ENCODE measurements at places on chromosomes 1 and 21.

- DNase-seq = peak; percentile 44
These were observed 199.0 kb upstream of the DPYD start for GRCh38 chr1:98119796-98120195.

DNA sequence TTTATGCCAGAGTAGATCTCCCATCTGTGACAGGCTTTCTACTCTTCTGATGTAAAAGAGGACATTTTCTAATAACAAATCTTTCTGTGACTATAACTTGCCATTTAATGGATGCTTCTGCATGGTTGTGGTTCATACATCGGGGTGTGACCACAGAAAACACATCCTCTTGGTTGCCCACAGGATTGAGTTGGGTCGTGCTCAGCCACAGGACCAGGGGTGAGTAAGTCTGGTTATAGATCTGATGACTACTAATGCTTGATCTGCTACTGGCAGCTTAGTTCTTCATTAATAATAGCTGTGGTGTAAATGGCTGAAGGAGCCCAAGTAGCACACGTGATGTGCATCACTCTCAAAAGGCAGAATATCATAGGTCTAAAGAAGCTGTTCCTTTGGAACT, 328.2 kb downstream of the RWDD3 start:
- no peak for DNase-seq

DNA sequence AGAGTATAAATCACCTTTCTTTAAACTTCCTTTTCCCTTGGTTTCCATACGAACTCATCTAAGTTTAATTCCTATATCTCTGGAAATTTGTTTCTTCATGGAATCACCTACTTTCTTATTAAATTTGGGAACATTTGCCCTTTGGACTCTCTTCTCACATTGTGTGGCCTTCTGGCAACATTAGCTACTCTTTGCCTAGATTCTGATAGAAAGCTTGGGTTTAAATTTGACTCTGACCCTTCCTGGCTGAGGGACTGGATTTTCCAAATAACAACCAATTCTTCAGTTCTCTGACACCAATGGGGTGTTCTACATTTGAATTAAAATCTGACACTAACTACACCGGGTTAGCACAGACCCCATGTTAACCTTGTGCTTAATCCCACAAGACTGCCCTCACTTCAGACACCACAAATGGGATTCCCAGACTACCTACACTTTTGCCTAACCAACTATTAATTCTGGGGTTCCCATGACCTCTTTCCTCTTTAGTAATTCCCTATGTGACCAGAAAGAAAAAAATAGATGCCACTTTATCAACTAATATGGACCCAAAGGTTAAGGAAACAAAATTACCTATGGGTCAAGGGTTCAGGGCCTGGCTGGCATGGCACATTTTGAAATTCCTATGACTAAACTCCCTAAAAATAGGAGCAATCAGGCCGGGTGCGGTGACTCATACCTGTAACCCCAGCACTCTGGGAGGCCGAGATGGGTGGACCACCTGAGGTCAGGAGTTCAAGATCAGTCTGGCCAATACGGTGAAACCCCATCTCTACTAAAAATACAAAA, 9.7 kb upstream of the THEM4 start:
- no peak for DNase-seq

GRCh38 chr1:212147581-212148033, 112.1 kb downstream of the DTL start:
- no peak for DNase-seq

- no peak for DNase-seq
These were observed 17.4 kb downstream of the CELA3A start for GRCh38 chr1:22018583-22019559.

GRCh38 chr1:53888681-53889080, 916 bp downstream of the YIPF1 start:
- no peak for DNase-seq

DNA sequence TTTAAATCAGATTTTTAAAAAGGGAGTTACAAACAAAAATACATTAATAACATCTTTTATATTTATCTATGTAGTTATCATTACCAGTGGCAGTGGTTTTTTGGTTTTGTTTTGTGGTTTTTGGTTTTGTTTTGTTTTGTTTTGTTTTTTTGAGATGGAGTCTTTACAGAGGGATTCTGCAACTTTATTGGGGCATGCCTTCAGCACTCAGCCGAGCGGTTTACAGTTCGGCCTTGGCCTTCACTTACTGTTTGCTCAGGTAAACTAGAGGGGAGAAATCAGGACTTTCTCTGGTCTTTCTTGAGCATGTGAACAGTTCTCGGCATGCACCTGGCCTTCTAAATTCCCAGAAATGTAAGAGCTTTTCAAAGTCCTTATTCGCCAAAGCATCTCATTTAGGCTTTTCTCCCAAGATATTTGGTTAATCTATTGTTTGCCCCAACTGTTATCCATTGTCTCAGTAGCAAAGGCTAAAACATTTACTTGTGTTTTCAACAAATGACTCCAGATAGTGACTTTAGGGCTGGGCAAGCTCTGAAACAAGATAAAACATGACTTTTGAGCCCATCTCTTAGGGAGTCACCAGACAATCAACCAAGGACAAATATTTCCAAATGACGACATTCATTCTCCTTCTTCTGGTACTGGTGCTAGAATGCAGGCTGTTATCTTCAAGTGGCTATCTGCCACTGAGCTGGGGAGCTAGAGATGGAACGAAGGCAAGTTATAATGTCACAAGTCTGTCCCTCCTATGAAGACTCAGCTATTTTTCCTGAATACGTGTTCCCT, 48.4 kb upstream of the ADORA3 start:
- no peak for DNase-seq

DNA sequence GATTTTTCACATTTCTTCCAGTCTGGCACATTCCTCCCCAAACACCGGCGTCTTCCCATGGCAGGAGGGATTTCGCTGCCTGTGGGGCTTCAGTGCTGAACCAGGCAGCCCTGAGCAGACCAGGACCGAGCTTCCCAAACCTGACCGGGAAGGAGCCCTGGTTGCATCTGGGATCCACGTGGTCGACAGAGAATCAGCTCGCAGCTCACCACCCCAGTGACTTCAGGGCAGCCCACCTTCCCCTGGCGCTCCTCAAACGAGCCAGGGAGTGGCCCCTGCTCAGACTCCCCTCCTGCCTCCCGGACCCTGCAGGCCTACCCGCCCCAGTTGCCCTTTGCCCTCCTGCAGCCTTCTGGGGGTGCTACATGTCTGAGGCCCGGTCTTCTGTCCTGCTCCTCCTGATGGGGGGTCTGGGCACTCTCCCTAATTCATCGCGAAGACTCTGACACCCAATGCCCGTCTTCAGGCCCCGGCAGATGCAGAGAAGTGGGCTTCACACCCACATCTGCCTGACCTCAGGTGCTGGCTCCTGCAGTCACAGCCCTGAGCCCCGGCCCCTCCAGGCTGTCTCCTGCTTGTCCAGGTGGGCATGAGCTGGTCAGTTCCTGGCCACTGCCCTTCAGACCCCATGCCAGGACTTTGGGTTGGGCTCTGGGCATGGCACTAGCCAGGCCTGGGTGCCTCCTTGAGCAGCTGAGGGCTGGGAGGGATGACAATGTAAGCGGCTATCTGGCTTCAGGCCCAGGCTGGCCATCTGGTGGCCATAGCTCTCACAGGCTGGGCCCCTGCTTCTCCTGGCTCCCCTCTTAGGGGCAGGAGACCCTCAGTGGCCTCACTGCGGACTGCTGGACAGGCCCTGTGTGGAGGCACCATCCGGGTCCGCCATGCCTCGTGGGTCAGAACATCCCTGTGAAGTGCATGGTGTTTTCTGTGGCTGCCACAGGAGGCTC, 26.1 kb upstream of the PRSS38 start:
- DNase-seq = peak; percentile 51

DNA sequence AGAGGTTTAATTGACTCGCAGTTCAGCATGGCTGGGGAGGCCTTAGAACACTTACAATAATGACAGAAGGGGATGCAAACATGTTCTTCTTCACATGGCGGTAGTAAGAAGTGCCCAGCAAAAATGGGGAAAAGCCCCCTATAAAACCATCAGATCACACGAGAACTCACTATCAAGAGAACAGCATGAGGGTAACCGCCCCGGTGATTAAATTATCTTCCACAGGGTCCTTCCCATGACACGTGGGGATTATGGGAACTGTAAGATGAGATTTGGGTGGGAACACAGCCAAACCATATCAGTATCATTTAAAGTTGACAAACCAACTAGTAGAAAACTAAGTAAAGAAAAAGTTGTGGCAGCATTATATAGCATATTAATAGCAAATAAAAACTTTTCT, 71.3 kb upstream of the DNAJC6 start:
- no peak for DNase-seq

DNA sequence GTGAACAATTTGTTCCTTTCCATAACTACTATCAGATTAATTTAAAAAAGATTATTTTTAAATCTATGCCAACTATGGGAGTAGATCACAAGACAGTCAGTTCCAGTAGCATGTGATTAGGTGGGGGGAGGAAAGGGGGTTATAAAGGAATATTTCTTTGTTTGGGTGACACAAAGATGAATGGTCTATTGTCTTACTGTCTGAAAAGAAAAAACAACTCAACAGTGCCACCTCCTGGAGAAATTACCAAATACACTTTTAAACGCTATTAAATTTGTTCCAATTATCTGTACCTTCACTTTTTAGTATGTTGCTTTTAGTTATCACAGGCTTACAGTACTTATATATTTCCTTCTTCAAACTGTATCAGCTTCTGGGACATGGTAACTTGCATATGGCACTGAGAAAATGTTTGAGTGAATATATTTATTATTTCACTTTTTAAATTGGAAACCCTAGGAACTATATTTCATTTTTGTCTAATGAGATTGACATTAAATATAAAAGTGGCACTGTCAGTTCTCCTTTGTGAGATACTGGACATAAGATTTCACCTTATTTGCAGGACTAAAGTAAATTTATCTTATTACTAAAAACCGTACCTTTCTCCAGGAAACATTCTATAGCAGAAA, 1.7 kb upstream of the SORT1 start:
- no peak for DNase-seq

- no peak for DNase-seq
These were observed 46.8 kb downstream of the NPHP4 start for GRCh38 chr1:5945445-5945844.

DNA sequence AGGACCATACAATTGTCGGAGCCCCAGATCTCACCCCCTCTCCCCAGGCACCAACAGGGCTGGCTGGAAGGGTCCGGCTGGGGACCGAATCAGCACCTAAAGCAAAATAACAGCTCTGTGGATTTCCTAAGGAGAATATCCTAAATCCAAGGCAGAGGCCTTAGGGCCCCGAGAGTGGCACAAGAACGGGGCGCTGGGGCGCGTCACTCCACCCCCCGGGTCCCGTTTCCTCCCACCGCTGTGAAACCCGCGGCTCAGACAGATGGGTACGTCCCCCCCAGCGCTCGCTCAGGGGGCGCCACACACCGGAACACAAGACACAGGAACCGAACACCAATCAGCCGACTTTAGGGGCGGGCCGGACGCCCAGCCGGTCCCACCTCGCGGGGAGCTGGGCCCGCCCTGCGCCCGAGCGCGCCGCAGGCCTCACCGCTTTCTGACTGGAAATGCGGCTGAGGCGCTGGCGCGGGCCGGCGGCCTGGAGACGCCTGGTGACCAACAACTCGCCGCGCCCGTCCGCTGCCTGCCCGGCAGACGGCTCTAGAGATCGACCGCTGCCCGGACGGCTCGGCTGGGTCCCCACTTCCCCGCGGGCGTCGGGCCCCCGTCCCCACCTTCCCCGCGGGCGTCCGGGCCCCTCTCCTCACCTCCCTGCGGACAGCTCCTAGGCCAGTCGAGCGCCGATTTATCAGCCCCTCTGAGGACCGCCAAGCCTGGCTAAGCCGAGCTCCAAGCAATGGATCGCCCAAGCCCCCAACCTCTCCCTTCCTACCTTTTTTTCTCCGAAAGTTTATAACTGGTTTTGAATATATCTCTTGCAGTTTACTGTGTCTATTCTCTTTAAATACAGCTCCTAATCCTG, at the start of gene HFM1:
Gene HFM1, minus strand, starts transcription at position 687 of the 862 bp plus-strand sequence. CDS start 3,755 bp downstream, outside the sequence.
- peak; percentile 83 for DNase-seq

DNA sequence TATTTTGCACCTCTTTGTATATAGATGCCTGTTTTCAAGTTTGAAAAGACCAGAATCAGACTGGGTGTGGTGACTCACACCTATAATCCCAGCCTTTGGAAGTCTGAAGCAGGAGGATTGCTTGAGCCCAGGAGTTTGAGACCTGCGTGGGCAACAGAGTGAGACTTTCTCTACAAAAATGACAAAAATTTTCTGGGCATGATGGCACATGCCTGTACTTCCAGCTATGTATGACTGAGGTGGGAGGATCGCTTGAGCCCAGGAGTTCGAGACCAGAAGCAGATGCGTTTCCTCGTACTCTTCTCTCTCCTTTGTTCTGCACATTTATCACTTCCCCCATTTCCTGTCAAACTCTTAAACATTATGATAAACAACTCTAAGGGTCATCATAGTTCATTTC, 310.0 kb upstream of the SNX7 start:
- no peak for DNase-seq

- DNase-seq = no peak
These were observed 34.1 kb upstream of the NEK7 start for GRCh38 chr1:198122693-198123092.

- DNase-seq = no peak
These were observed 39.9 kb downstream of the TEX35 start for GRCh38 chr1:178552856-178553255.

GRCh38 chr1:231935856-231936255, 309.3 kb downstream of the DISC1 start:
- no peak for DNase-seq

DNA sequence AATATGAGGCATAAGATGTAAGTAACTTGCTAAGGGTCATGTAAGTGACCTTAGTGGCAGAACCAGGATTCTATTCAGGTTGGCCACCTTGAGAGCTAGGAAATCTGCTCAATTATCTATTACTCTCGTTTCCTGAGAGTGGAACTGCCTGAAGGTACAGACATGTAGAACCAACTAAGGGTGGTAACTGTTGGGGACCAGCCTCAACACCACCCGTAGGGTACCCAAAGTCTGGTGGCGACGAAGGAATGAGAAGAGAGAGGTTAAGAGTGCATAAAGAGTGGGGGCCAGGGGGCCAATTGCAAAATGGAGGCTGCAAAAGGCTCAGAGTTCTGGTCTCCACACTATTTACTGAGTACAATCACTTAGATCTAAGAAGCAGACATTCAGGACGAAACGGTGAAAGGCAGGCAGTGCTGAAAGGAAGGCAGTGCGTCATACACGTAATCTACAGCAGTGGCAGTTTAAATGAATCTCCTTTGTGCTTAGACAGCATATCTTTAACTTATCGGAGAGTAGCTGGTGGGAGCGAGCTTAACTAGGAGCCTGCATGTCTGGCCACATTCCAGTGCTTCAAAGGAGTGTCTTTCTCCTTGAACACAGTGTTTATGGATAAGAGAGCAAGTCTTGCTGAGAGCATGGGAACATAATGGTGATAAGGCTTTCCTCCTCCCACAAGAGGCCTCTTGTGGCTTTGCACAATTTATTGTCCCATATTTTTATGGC, 25.0 kb downstream of the SRSF4 start:
- DNase-seq = peak; percentile 55

GRCh38 chr1:95542936-95543335, 308.9 kb downstream of the RWDD3 start:
- no peak for DNase-seq

GRCh38 chr1:214385428-214385827, 104.5 kb downstream of the SMYD2 start:
- no peak for DNase-seq

- peak; percentile 16 for DNase-seq
These were observed 1.3 kb upstream of the KRTAP10-12 start for GRCh38 chr21:44695641-44696040.
